CD8-positive, alpha-beta T cell (primary cell): ENCODE measurements at places on chromosomes 13 and 19.

GRCh38 chr13:80265348-80265747, 75.6 kb downstream of the SPRY2 start:
- DNase-seq = no peak

GRCh38 chr13:52852444-52852843, 4.0 kb upstream of the PCDH8 start:
- no peak for DNase-seq

GRCh38 chr13:71865874-71866334, 1.1 kb downstream of the DACH1 start:
- DNase-seq = no peak

GRCh38 chr13:89923736-89924135, 1423.8 kb upstream of the MIR17HG start:
- no peak for DNase-seq

DNA sequence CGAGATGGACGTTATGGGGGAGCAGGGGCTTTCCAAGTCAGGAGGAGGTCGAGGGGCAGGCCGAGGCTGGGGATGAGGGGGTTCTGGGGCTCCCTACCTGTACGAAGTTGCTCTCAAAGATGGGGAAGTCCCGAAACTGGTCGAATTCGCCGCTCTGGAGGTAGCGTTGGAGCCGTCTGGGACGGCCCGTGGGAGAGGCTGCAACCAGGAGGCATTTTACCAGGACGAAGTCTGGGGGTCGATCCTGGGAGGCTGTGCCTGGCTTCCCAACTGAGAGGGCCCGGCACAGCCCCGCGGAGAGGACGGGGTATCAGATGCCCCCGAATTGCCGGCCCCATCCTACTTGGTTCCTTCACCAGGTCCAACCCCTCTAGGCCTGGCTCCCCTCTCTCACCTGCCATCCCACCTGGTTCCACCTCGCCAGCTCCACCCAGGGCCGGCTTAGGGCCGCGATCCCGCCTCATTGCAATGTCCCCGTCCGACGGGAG, 527 bp upstream of the EMC10 start:
- no peak for DNase-seq

DNA sequence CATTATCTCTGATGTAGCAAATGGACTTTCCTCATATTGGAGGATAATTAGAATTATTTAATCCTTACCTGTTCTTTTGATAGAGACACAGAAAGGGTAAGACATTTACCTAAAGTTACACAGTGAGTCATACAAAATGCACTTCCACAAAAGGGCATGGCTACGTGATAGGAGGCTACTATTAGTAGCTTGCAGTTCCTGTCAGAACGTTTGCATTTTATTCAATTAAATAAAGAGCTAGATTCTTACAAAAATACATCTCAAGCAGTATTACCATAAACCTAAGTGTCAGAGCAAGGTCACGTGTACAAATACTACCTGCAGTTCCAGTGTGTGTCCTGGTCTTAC, 120.6 kb downstream of the ESD start:
- no peak for DNase-seq

DNA sequence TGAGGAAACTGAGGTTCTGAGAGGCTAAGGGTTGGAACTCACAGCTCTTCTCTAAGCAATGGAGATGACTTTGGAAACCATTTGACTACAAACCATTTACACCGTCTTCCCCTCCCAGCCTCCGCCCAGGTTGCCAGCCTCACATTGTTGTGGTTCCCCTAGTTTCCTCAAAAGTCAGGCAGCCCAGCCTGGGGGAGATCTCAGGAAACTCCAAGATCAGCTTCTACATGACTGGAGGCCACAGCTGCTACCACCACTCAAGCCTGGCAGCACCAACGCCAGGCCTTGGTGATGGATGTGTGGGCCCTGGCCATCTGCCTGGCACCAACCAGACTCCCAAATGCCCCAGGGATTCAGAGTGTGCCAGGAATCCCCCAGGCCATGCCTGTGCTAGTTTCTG, 207.9 kb downstream of the TSHZ3 start:
- no peak for DNase-seq

DNA sequence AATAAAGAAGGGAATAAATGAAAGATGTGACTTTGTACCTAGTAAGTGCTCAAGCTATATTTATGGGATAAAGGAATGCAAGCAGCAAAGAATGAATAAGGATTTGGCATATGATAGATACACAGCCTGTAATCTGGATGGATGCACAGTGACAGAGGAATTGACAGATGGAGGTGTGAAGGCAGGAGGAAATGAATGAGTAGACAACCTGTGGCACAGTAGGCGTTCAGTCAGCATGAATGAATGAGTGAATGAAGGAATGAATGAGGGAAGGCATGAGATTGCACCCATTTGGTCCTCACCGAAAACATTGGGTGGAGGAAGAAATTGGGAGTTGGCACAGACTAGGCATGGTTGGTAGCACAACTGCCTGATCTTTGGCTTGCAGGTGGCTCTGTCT, 4.8 kb upstream of the PSMD8 start:
- no peak for DNase-seq

- no peak for DNase-seq
Measured at GRCh38 chr13:75049735-75050335, 432.1 kb downstream of the TBC1D4 start.

GRCh38 chr13:98543378-98544103, 33.4 kb downstream of the STK24 start:
- DNase-seq = no peak

DNA sequence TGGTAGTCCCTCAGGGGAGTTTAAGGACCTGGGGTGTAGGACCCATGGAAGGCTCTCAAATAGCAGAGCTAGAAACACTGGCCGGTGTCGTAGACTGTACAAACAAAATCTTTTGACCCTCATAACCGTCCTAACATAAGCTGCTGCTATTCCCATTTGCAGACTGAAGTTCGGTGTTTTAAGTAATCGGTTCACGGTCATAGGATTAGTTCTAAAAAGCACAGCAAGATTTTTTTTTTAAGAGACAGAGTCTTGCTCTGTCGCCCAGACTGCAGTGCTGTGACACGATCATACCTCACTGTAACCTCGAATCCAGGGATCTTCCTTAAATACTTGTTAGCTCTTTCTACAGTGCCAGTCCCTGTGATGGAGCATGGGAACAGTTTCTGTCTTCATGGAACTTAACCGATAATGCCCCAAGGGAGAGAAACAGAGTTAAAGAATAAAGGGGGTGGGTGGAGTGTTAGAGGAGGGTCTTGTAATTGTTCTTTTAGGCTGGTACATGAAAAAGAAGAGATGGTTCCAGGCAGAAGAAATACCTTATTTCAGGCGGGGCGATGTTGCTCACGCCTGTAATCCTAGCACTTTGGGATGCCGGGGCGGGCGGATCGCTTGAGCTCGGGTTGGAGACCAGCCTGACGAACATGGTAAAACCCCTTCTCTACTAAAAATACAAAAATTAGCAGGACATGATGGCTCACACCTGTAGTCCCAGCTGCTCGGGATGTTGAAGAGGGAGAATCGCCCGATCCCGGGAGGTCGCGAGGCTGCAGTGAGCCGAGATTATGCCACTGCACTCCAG, 475 bp upstream of the ZC3H4 start:
- DNase-seq = no peak
